ENCODE measurements at places on chromosomes 4 and X.

- DNase-seq: no peak
Observed at GRCh38 chr4:74481891-74482609, 37.1 kb downstream of the AREG start.

DNA sequence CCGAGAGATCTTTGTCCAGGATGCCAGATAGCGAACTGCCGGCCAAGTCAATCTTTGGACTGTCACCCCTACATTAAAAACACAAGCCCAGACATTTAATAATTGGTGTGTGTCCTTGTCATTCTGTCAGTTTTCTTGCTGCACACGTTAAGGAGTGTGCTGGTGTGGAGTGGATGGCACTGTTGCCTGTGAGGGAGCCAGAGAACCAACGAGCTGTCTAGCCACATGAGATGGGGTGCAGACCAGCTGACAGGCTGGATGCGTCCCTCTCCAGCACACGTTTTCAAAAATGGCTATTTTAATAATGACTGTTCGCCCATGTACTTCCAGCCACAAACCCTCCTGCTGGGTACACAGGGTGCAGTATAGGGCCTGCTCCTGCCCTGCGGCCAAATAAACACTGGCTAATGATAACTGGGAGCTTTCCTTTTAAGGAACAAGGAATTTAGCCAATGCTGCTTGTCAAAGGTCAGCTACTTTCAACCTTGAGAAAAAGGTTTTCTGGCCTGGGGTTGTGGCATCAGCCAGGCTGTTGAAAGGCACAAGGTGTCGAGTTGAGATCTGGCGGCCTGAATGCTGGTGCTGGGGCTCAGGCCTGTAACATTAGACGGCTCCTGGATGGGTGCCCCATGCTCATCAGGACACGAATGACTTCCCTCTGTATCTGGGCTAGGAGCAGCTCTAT, 54.0 kb upstream of the MAP3K15 start:
- no peak for DNase-seq

DNA sequence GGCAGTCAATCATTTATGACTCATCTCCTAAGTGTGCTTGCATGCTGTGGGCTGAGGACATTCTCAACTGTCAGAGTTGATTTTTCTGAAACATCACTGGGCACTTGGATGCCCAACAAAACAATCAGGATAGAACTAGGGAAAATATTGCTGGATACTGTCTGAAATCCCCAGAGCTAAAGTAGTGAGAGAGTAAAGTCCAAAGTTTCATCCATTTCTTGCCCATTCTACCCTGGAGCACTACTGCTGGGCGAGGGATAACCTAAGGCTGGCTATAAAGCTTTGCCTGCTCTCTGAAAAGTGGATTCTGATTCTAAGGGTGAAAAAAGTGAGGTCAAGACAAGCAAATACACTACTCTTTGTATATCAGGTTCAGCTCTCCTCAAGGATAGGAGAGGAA, 279.6 kb upstream of the EDA2R start:
- no peak for DNase-seq

- no peak for DNase-seq
Observed at GRCh38 chrX:46165411-46165810, 379.8 kb downstream of the ZNF674 start.

GRCh38 chrX:47658684-47659420, at the start of gene UXT:
UXT (minus strand) TSS chrX:47659180; CDS start chrX:47658927, 253 bp downstream.
- peak; percentile 88 for DNase-seq

- DNase-seq: no peak
Observed at GRCh38 chrX:136708348-136708747, 60.4 kb downstream of the CD40LG start.

GRCh38 chrX:15895334-15895733, 40.7 kb upstream of the AP1S2 start:
- DNase-seq: no peak
